ENCODE measurements at places on chromosomes 7 and 10.

DNA sequence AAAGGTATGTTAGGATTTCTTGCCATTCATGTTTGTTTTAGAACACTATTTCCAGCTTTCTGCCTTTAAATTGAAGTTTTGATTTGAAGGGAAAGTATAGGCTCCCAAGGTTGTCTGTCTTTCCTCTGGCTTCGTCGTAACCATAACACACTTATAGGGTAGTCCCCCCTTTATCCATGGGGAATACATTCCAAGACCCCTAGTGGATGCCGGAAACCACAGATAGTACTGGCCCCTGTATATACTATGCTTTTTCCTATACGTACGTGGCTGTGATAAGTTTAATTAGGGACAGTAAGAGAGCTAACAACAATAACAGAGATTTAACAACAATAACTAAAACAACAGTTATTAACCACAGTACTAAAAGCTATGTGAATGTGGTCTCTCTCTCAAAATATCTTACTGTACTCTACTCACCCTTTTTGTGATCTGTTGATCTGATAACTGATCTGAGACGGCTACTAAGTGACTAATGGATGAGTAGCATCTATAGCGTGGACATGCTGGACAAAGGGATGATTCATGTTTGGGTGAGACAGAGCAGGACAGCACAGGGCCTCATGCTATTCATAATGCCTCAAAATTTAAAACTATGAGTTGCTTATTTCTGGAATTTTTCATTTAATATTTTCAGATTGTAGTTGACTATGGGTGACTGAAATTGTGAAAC is 273.1 kb downstream of the AUTS2 start:
- DNase-seq, result no peak

- no peak for DNase-seq
Measured at GRCh38 chr10:30987463-30987862, 44.2 kb downstream of the ZNF438 start.

DNA sequence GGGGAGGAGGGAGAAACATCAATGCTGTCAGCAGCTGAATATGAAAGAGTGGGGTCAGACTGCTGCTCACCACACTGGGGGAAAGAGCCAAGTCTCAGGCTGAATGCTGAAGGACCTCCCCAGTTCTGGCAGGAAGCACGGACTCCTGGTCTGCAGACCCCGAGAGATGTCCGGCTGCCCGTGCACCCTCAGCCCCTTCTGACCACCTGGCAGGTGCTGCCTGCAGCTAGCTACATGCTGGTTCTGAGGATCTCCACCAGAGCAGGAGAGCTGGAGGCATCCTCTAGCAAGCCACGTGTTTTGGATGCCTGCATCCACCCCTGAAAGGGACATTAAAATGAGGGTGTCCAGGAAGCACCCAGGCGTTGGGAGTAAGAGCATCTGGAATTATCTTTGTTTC is 74.2 kb downstream of the HTR5A start:
- no peak for DNase-seq

DNA sequence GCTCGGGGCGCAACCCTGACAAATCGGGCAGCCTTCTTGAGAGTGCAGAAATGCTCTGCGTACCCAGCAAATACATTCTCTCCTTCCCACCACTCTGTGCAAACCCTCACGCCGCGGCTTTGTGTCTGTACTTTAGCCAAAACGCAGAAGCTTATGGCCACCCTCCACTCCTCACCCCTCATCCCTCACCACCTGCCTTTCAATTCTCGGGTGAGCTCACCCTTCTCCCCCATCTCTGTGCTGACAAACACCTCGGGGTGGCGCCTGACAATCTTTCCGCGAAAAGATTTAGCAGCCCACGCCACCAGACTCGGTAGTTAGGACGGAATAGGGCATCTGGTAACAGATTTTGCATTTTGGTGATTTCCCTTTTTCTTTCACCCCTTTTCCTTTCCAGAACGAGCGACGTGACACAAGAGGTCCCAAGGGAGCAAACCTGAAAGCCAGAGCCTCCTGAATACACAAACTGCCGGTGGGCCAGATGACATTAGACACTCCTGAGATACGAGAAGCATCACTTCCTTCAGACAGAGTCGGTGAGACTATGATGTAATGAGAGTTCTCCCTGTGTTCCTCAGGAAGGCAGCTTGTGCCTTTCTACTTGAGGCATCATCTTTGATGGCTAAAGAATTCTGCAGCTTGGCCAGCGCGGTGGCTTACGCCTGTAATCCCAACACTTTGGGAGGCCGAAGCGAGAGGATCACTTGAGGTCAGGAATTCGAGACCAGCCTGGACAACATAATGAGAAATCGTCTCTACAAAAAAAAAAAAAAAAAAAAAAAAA is 671 bp upstream of the ATAD1 start:
- peak; percentile 38 for DNase-seq

- no peak for DNase-seq
Measured at GRCh38 chr7:66627151-66627681, 1.5 kb upstream of the KCTD7 start.

- peak; percentile 84 for DNase-seq
Measured at GRCh38 chr7:604001-604883, 84.6 kb upstream of the PDGFA start.

DNA sequence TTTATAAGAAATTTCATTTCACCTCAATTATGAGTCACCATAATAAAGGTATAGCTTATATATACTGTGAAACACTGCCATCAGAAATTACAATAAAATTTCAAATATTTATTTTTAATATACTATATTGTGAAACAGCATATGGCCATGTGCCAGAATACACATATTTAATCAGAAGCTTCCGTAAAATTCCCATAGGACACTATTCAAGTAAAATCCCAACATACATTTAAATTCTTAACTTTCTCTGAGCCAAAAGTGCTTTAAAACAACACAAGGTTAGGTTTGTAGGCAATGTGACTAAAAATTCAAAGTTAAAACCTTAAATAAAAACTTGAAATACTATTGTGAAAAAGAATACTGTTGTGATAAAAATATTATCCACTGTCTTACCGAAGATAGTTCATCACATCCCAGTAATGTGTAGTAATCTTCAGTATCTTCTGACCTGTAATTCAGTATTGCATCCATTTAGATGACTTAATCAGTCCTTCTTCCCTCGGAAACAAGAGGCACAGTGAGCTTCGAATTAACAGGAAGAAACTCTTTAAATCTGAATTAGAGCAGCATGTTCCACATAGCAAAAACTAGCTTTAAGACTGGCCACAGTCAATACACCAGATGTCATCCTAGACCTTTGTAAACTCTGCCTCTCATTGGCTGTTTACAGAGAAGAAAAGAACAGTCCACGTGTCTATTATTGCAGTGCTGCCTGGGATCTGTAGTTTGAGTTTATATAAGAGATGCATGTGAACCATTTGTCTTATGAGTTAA is at the start of gene DNAJC12:
Gene DNAJC12 (minus strand): TSS at position 648 of the 774 bp plus-strand sequence. CDS start 177 bp downstream, at position 471.
- DNase-seq, result no peak

- DNase-seq, result no peak
Measured at GRCh38 chr7:82284936-82285519, 158.5 kb downstream of the CACNA2D1 start.

DNA sequence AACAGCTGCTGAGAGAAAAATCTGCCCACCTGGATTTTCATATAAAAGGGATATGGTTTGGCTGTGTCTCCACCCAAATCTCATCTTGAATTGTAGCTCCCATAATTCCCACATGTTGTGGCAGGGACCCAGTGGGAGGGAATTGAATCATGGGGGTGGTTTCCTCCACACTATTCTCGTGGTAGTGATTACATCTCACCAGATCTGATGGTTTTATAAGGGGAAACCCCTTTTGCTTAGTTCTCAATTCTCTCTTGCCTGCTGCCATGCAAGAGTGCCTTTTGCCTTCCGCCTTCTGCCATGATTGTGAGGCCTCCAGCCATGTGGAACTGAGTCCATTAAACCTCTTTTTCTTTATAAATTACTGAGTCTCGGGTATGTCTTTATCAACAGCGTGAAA is 20.8 kb upstream of the MKI67 start:
- DNase-seq, result no peak

GRCh38 chr10:125479059-125479458 is 203.9 kb downstream of the TEX36 start:
- no peak for DNase-seq

DNA sequence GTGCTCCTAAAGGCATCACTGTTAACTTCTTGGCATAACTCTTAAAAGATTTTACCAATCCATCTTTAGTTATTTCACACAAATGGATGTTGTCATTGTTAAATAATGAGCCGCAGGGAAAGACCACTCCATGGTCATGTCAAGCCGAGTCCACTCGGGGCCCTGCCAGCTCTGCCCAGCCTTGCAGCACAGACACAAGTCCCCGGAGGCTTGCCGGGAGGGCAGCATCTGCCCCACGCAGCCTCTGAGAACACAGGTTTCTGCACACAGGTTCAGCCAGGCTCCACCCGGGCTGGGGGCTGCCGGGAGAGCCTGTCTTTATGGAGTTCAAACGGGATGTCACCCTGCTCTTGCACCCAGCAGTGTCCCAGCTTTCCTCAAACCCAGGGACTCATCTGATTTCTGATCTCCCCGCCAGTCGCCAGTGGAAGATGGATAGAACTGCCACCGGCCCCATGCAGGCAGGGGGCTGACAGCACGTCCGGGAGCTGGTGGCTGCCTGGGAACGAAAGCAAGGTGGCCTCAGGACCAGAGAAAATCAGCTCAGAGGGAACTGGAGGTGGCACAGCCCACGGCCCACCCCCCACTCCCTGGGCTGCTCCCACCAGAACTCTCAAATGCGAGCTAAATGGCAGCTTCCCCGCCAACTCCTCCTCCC is 156.2 kb downstream of the TCERG1L start:
- no peak for DNase-seq

DNA sequence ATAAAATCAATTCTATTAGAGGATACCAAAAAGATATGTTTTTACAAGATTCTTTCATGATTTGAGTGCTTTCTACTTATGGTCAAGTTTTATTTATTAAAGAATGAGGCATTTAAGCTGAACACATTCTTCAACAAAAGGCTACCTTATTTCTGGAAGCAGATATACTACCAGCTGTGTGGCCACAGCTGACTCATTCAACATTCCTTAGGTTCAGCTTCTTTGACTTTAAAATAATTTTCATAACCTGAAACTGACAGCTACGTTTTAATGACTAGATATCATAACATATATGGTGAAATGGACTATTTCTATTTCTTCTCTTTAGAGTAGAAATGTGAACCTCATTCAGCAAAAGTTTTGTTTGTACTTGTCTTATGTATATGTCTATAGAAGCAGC is 414.2 kb upstream of the SEMA3C start:
- DNase-seq, result no peak

DNA sequence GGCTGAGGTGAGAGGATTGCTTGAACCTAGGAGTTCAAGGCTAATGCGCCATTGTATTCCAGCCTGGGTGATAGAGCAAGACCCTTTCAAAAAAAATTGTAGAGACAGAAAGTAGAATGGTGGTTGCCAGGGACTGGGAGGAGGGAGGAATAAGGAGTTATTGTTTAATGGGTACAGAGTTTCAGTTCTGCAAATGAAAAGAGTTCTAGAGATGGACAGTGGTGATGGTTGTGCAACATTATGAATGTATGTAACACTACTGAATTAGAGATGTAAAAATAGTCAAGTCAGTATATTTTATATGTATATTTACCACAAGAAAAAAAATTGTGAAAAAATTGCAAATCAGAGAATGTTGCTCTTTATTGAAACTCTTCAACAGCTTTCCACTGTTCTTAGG is 266.5 kb upstream of the NPY start:
- DNase-seq, result no peak

DNA sequence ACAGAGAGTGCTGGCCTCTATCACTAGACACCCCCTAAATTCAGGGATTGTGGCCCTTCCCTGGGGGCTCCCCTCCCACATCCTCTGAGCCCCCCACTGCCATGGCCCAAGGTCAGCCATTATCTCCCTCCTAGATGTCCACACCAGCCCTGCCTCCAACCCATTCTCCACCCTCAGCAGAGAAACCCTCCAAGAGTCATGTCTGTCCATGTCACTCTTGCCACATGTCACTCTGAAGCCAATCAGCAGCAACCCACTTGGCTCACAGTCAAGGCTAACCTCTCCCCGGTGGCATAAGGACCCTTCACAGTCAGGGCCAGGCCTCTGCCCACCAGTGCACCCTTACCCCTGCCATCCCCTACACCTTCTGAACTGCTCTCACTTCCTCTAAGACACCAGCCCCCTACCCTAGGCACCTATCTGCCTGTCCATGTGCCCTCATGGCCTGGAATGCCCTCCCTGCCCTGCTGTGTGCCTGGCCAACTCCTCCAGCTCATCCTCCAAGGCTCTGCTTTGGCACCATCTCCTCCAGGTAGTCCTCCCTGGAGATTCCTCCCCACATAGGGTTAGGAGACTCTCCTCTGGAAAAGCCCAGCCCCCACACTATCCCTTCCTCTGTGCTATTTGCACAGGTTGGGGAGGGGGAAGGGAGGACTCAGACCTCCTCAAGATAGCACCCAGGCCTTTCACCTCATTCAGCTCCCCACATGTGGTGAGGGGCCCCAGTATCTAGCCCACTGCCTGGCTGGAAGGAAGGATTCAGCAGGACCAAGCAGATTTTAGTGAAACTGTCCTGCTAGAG is 83.7 kb downstream of the GRID1 start:
- no peak for DNase-seq

GRCh38 chr7:123747620-123748141 is 1.1 kb downstream of the WASL start:
- no peak for DNase-seq

- DNase-seq, result no peak
Measured at GRCh38 chr10:94091649-94092048, 97.9 kb downstream of the PLCE1 start.

GRCh38 chr10:91632671-91633550 is at the start of gene PPP1R3C:
PPP1R3C (minus strand) TSS chr10:91633071; CDS start chr10:91632969, 102 bp downstream.
- DNase-seq, result no peak

GRCh38 chr7:136685501-136686173 is 182.8 kb upstream of the CHRM2 start:
- DNase-seq, result no peak

- DNase-seq, result no peak
Measured at GRCh38 chr7:30163231-30163894, 28.6 kb downstream of the MTURN start.

DNA sequence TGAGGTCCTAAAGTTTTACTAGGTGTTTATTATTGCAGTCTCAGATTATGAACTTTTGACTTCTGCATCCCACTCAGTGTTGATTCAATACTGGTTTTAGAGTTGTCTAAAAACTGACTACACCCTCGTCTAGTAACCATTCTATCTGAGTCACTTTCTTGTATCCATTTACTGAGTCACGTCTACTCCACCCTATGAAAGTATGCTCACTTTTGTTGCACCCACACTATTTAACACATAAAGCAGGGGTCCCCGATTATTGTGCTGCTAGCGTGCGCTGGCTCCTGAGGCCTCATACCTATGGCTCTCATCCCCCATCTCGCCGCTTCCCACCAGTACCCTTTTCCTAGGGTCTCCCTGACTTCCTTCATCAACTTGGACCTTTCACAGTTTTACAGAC is 2.0 kb downstream of the SAMD9 start:
- no peak for DNase-seq

- DNase-seq, result no peak
Measured at GRCh38 chr10:99929360-99929759, 80.4 kb downstream of the DNMBP start.

GRCh38 chr10:67763499-67764011 is 67.6 kb upstream of the CTNNA3 start:
- DNase-seq, result peak; percentile 52

- DNase-seq, result no peak
Measured at GRCh38 chr7:85890244-85890811, 703.5 kb upstream of the SEMA3D start.
